ENCODE measurements at places on chromosomes 3 and 15. TPM values are rescaled to one million over a fixed set of nuclear protein-coding genes. Genes with fewer than 3 reads are reported as not detected.

Gene LRRC31
- total RNA-seq = not detected

Gene IL5RA
- not detected for total RNA-seq

Gene SAXO2
- total RNA-seq = not detected

Gene CHRNB4
- not detected for total RNA-seq

Gene SPTSSB
- total RNA-seq = not detected

Gene PAQR5
- 6.5 TPM for total RNA-seq

Gene DUOXA2
- not detected for total RNA-seq

Gene TMOD2
- total RNA-seq = 5.1 TPM

Gene CNTN3
- total RNA-seq = 0.16 TPM

Gene NAALADL2
- 3.8 TPM for total RNA-seq

Gene PCOLCE2
- total RNA-seq = 44.8 TPM

Gene GNAT1
- total RNA-seq = not detected

Gene CCR9
- total RNA-seq = not detected

Gene DPPA2
- total RNA-seq = not detected

Gene GOLGA6B
- total RNA-seq = not detected

Gene GPR149
- not detected for total RNA-seq

Gene PYGO1
- 3.8 TPM for total RNA-seq

Gene DNAH1
- 2.9 TPM for total RNA-seq

Gene POLQ
- 0.36 TPM for total RNA-seq

Gene REC114
- not detected for total RNA-seq

Gene FMN1
- total RNA-seq = not detected

Gene IL17RE
- total RNA-seq = 0.54 TPM

Gene GUCA1C
- not detected for total RNA-seq
